ENCODE measurements at places on chromosomes 12 and 14. TPM values are rescaled to one million over a fixed set of nuclear protein-coding genes. Genes with fewer than 3 reads are reported as not detected.

DNA sequence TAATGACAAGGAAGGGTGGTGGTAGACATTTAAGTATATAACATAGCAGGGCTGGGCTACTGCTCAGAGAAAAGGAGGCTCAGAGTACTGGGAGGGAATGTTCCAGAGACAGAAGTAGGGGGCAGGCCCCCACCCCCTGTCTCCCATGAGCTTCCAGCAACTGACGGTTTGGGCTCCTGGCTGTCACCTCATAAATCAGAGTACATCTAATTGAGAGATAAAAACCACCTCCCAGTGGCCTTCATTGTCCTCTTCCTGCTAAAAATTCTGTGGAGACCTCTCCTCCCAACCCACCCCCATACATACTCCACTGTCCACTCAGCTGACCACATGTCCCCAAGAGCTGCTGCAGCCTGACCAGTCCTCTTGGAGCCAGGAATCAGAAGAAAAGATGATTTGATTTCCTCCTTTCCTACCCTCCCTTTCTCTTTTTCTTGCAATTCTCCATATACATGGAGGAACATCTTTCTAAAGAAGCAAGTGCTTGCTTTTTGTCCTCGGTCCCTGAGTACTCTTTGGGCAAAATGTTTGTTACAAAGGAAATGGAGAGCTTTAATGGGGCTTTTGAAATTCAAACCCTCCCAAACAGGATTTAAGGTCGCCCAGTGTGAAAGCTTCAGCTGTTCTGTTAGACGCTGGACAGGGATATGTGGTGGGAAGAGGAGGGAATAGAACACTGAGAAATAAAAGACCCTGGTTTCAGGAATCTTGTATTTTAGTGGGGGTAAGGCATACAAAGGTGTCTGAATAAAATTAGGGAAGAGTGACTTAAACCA lies 16.4 kb upstream of the KCNA5 start:
- no peak for DNase-seq

DNA sequence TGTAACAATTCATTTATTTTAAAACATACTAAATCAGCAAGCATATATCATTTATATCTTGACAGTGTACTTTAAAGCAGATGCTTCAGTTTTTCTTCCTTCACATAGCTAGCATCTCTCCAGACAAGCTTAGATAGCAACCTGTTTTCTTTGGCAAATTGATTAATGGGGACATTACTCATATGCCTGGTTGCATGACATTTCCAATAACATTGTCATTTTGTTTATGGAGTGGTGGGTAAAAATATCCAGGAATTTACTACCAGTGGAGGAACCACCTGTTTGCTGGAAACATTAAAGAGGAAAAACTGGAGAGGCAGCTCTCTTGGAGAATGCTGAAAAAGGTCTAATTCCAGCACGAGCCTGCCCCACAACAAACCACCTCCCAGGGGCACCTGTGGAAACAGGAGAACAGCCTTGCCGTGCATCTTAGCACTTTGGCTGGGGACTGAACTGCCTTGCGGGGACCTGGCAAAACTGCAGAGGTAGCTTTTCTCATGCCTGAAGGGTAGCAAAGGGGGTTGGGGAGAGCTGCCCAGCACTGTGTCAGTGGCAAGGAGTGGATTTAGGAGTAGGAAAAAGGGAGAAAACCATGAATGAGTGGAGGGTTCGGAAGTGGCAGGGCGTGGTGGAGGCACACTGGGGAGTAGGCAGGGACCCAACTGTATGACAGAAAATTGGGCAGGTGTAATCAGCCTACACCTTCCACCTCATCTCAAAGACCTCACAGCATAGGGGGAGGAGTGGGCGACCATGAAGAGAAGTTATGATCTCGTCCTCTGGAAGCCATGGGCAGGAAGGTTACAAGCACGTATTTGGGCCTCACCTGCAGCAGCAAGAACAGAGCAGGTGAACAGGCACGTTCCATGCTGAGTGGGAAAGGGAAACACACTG lies 11.7 kb upstream of the CREBL2 start:
- DNase-seq = no peak

- no peak for DNase-seq
Measured at GRCh38 chr14:92578511-92578910, 64.9 kb downstream of the RIN3 start.

- DNase-seq = no peak
Measured at GRCh38 chr12:48869191-48869590, 3.5 kb upstream of the RND1 start.

The CPNE6 gene
- not detected for total RNA-seq

DNA sequence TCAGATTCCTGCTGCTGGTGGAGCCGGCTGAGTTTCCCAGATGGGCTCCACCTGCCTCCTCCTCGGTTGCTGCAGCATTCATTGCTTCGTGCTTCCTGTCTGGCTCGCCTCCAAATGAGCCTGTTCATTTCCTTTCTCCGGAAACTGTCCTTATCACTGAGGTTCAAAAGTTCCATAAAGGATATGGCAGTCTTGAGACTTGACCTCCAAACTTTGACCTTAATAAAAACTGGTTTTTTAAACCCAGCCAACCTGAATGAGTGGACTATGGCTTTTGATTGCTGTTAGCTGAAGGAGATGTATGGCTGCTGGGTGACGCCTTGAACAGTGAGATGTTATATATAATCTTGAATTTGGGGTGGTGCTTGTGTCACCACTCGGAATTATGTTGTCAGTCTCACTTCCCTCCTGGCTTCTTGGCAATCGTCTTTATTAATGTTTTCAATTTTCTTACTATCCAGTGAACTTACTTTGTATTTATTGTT lies 62.7 kb downstream of the RASSF3 start:
- DNase-seq = peak; percentile 93

- DNase-seq = no peak
Measured at GRCh38 chr12:127272864-127273263, 994.1 kb upstream of the TMEM132C start.

The SYCP3 gene
- total RNA-seq = not detected

The COX8C gene
- not detected for total RNA-seq

- no peak for DNase-seq
Measured at GRCh38 chr12:21598651-21599050, 6.0 kb downstream of the GYS2 start.

The TOMM20L gene
- not detected for total RNA-seq

The LIN52 gene
- 1.1 TPM for total RNA-seq

The PLD4 gene
- not detected for total RNA-seq

DNA sequence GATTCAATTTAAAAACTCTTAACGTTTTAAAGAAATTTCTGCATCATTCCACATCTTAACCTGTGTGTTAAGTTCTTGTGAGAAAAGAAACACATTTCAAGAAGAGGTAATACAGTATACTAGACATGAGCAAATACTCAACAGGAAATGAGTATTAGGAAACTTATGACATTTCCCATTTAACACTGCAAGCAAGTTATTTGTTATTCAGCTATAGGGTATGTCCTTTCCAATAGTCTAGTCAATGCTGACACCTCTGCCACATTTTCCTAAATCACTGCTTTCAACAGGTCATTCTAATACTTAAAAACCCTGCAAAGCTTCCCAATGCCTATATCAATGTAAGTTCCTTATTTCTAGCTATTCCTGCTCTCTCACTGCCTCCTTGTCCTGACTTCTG lies 93.1 kb downstream of the DDHD1 start:
- no peak for DNase-seq

- DNase-seq = no peak
Measured at GRCh38 chr12:41636653-41637052, 448.5 kb downstream of the PDZRN4 start.

DNA sequence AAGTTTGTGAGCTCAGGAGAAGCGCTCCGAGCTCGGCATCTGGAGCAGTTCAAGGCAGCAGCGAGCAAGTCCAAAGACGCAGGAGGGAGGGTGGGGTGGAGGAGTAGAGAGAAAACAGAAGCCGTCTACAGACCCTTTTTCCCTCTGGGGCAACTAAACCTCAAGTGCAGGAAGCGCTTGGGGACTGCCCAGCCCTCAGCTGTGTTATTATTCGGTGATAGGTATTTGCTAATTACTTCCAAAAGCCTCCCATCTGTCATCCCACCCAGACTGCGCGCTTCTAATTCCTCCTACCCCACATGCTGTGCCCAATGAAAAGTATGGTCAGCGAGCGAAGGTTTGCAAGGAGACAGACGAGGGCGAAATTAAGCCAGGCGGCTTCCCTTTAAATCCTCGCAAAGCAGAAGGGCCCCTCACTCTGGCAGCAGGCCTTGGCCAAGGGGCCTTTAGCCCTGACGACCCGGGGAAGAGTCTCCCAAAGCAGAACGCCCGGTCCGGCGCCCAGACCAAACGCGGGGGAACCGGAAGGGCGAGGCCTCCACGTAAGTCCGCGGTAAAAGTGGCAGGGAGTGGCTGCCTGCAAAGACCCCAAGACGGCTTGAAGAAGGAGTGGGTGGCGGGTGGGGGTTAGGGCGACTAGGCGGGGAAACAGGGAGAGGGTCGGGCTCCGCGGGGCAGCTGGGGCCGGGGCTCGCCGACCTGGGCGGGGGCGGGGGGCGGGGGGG lies 507 bp upstream of the CD9 start:
- peak; percentile 76 for DNase-seq

DNA sequence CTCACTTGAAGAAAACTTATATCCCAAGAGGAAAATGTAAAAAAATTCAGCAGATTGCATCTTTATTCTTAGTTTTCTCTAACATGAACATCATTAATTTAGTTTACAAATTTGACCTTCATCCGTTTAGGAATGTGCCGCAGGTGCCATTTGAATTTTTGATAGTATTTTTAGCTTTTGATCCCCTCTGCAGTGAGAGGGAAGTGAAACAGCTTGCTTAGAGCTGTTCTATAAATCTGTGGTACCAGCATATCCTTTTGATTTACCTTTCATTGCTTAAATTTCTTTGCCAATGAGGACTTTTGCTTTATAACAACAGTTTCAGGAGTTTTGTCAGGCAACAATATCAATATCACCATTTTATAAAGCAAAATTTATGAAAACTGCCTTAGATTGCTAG lies 32.7 kb downstream of the DUSP6 start:
- DNase-seq = no peak

The TPH2 gene
- not detected for total RNA-seq

DNA sequence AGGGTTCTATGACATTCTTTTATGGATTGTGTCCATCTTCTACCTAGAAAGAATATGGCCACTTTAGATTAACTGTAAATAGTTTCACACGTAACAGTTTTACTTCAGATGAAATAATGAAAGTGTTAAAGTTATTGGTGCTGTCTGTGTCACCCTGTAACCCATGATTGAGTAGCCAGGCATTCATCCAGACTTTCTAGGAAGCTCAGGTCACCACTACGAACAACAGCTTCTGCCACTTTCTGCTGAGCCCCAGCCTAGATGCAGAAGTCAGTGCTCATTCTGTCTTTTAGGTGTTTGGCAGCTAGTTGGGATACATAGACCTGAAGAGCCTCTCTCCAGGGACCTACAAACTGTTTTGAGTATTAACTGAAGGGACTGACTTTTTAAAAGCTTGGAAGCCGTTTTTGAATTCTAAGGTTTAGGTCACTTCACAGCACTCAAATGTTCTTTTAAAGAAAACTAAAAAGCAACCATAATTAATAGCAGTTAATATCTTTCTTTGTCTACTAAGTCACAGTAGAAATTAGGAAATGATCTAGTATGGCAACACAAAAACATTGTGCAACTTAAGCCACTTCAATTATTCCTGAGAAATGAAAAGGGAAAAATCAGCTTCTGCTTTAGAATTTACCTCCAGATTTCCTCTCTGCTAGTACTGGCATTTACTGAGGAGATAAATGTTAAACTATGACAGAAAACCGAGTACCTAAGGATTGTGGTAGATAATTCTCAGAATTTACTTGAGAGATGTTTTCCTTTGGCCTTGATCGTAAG lies 266.9 kb downstream of the CCDC91 start:
- DNase-seq = no peak

The STON2 gene
- 10.8 TPM for total RNA-seq

The GLTP gene
- 189 TPM for total RNA-seq

The TRPV4 gene
- total RNA-seq = not detected

DNA sequence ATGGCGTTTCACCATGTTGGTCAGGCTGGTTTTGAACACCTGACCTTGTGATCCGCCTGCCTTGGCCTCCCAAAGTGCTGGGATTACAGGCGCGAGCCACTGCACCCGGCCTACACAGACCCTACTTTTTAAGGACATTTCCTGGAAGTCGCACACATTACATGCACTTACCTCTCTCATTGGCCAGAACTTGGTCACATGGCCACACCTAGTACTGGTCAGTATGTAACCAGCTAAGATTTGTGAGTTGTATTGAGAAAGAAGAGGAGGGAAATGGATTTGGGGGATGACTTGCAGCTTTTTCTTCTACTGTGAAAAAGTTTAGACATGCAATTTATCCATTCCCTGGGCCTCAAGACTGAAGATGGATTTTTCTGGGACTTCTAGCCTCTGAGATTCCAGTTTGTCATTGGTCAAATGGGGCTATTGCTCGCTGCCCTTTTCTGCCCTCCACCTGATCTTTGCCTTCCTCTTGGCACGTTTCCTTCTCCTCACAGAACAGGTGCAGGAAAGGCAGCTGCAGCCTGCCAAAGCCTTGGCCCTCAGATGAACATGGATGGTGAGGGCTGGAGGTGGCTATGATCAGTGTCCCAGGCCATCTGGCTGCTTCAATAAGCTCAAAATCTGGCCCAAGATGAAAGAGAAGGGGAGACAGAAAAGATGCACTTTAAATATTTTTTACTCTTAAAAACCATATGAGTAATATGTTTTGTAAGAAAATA lies 7.1 kb upstream of the ZDHHC22 start:
- no peak for DNase-seq

DNA sequence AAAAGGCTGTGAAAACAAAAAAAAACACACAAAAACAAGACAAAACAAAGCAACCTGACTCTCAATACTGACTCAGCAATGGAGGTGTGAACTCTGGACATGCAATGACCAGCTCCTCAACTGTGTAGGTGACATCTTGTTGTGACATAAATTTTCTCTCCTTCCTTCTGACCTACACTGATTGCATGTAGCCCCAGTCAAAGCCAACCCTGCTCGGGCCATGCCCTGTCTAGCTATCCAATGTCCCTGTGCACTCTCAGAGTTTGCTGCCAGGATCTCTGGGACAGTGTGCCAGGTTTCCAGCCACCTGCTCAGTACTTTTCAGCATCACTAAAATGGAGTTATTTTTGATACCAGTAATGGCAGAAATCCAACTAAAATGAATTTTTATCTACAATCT lies 18.9 kb upstream of the CRACR2A start:
- DNase-seq = no peak

- no peak for DNase-seq
Measured at GRCh38 chr12:57236925-57237595, 7.5 kb downstream of the SHMT2 start.

GRCh38 chr14:52043690-52044089 lies 25.2 kb downstream of the NID2 start:
- DNase-seq = peak; percentile 49
